ENCODE measurements at places on chromosomes 2 and 18.
A peak's percentile ranks its signal among the peaks of the same experiment; 100 is the strongest.

DNA sequence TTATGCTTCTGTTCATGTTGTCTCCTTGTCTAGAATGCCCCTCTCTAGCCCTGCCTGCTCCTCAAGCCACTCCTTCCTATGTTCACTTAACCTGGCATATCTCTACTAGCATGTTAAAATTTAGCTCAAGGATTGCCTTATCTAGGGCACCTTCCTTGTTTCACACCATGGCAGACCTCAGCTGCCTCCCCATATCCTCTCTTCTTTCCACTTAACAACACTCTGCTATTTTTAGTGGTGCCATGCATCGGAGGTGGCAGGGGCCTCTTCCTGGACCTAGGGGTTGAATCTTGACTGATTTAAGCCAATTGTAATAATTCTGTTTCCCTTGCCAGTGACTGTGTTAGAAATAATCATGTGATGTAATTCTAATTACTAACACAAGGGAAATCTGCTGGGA is 36.9 kb upstream of the FAM98A start:
- no peak for DNase-seq

DNA sequence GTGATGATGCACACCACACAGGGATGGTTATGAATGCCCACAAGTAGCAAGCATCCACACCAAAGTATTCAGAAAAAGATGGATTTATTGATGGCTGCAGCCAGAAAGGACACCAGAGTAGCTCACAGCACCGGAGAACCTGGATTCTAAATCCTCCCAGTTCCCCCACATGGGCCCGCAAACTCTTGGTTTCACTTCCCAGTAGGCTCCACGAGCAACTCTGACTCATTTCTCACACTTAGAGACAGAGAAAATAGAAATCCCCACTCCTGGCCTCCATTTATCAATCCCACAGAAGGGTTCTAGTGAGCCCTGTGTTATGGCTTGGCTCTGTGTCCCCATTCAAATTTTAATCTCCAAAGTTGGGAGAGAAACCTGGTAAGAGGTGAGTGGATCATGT is 426.7 kb upstream of the MYT1L start:
- DNase-seq, result no peak

- DNase-seq, result no peak
Measured at GRCh38 chr2:46984642-46985476, 69.3 kb upstream of the MCFD2 start.

GRCh38 chr2:223759569-223760430 is 77.6 kb downstream of the AP1S3 start:
- peak; percentile 69 for DNase-seq

DNA sequence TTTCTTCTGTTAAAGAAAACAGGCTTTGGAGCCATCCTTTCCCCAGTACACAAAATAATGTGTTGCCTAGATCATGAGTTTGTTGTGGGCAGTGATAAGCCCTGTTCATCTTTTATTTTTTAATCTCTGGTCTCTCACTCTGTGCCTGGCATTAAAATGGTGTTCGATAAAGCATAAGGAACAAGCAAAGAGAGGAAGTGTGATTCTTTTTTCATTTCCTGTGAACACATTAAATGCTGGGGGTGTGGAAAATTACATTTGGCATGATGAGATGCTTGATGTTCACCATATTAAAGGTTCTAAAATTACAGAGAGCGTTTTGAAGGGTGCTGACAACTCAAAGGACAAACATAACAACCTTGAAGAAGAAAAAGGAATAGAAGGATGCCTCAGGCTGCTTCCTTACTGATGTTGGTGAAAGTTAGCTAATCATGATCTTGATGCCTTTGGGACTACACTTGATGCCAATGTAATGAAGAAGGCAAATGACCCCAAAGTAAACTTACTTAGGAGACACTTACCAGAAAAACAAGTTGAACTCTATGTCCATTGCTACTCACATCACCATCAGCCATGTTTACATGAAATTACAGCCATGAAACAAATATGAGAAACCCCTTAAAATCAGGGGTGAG is 33.0 kb downstream of the TMEFF2 start:
- no peak for DNase-seq

DNA sequence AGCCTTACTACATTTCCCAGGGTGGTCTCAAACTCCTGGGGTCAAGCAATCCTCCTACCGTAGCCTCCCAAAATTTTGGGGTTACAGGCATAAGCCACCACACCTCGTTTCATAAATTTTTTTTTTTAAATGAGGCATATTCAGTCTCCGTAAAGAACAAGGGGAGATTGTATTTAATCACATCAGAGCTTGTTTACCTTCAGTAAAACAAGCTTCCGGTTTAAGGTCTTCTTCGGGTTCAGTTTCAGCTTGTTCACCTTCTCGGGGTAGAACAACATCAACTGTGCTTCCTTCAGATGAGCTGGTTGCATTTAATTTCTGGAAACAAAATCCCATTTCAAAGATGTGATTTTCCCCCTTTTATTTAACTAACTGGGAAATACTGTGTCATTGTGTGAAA is 88.6 kb downstream of the SCN3A start:
- DNase-seq, result no peak

- no peak for DNase-seq
Measured at GRCh38 chr18:35730691-35731370, 149.3 kb downstream of the GALNT1 start.

GRCh38 chr2:240627736-240628506 is 2.6 kb downstream of the GPR35 start:
- DNase-seq, result peak; percentile 30

- DNase-seq, result no peak
Measured at GRCh38 chr2:68039317-68039716, 23.5 kb downstream of the C1D start.

DNA sequence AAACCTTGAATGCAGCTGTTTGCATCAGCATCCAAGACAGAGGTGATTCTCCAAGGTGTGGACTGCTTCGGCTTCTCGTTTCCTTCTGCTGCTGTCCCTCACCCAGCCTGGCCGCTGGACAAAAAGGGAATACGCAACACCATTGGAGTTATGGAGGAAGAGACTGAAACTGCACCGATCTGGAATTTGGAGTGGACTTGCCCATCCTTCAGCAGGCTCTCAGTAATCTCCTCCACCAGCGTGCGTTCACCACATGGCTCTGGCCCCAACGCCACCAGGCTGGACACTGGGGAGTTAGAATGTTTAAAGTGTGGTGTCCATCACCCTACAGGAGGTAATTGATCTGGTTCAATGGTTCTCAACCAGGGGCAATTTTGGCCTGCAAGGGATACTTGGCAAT is 41.4 kb upstream of the ID2 start:
- DNase-seq, result no peak

Measured in RWPE2 (cell line).